ENCODE measurements at places on chromosomes 2 and 18.

DNA sequence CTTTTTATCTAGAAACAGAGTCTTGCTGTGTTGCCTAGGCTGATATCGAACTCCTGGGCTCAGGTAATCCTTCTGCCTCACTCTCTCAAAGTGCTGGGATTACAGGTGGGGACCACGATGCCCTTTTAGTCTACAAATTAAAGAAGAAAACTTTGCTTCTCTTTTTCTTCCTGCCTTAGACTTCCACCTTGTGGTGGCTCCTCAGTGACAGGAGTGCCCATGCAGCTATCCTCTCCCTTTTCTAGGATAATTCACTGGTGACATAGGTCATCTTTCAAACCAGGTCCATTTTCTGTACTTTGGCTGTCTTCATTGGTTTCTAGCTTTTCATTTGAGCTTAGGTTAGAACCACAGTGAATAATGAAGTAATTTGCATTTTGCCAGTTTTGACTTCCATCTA, 13.6 kb downstream of the DCAF17 start:
- no peak for DNase-seq

GRCh38 chr2:142750858-142751257, 126.6 kb upstream of the KYNU start:
- DNase-seq: no peak

GRCh38 chr2:173271825-173272224, 82.8 kb upstream of the CDCA7 start:
- no peak for DNase-seq

- DNase-seq: no peak
Measured at GRCh38 chr2:100208141-100208770, 65.9 kb upstream of the AFF3 start.

DNA sequence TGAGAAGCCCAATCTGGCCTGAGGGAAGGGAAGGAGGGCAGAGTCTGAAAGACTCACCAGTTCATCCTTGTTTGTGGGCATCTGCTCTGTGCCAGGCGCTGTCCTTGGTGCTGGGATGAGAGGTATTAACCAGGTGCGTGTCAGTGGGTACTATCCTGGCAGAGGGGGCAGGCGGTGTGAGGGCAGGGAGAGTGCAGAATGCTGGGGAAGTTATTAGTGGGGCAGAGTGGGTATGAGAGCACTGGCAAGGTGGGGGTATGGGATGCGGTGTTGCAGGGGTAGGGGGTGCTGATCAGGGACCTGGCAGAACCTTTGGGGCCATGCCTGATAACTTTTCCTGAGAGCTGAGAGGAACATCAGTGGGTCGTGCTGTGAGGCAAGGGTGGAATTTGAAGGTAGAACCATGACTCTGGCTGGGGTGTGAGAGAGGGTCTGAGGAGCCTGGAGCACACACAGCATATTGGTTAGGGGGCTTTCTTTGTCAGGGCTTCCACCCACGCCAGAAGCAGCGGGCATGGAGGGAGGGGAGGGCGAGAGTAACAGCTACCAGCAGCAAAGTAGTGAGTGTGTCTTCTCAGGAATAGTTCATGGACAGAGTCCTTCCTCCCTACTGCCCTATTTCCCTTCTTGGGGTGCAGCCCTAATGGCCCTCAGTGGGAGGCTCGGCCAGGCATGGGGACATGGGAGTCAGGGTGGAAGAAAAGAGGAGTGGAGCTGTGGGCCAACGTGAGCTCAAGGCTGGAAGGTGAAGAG, 290.7 kb downstream of the CYP26B1 start:
- DNase-seq: no peak

- DNase-seq: no peak
Measured at GRCh38 chr2:237223201-237223861, 137.6 kb downstream of the COPS8 start.

DNA sequence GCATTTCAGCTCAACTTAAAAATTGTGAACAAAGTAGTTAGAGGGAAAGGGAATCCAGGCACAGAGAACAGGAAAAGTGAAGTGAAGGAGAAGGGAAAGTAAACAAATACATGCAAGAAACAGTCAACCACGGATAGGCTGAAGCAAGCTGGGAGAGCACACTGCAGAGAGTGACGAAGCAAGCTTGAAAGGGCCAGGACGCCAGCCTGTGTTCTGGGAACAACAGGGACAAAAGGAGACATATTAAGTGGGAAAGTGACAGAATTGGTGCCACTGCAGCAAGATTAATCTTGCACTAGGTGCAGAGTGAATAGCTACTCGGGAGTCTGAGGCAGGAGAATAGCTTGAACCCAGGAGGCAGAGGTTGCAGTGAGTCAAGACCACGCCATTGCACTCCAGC, 197.3 kb downstream of the SOX11 start:
- no peak for DNase-seq

- no peak for DNase-seq
Measured at GRCh38 chr18:47253101-47253654, 1.7 kb upstream of the SKOR2 start.

GRCh38 chr2:85095094-85095493, 38.1 kb upstream of the TCF7L1 start:
- DNase-seq: no peak

- no peak for DNase-seq
Measured at GRCh38 chr2:98901702-98902101, 34.3 kb downstream of the CRACDL start.

- no peak for DNase-seq
Measured at GRCh38 chr2:229943171-229943570, 20.9 kb downstream of the FBXO36 start.

- no peak for DNase-seq
Measured at GRCh38 chr2:102433973-102434654, 11.2 kb downstream of the IL18RAP start.

Data from NCI-H1930 (cell line).